Muscle of leg (tissue), 16 donors: ENCODE measurements at places on chromosomes 5 and 9.

GRCh38 chr5:145162626-145163025 is 672.5 kb downstream of the PRELID2 start:
- DNase-seq, result no peak

- no peak for DNase-seq
These were observed 14.0 kb downstream of the SNX18 start for GRCh38 chr5:54531546-54531945.

- DNase-seq, result no peak
These were observed 106.7 kb downstream of the NXNL2 start for GRCh38 chr9:88641456-88642240.

DNA sequence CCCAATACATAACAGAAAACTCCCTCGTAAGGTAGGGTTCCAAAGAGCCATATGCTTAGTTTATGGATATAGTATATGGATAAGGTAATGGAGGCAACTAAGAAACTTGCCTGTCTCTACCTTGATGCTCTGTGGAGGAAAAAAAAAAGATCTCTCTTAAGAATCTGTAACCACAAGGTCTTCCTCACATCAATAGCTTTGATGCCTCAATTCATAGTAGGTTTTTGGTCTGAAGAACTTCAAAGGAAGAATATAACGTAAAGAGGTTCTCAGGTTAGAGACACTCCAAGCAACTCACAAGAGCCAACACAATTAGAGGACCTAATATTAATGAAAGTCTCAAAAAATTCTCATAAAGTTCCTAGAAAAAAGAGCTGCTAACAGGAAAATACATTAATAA is 140.2 kb downstream of the FBN2 start:
- DNase-seq, result no peak

- peak; percentile 20 for DNase-seq
These were observed 31.4 kb upstream of the MTAP start for GRCh38 chr9:21770871-21771560.

GRCh38 chr9:89328064-89328463 is 9.8 kb downstream of the SECISBP2 start:
- no peak for DNase-seq
